Activated naive CD8-positive, alpha-beta T cell treated with anti-CD3 and anti-CD28 coated beads, Interleukin-2, amount 50 U/mL, for 16 hours (primary cell): ENCODE measurements at places on chromosomes 3 and 15.

DNA sequence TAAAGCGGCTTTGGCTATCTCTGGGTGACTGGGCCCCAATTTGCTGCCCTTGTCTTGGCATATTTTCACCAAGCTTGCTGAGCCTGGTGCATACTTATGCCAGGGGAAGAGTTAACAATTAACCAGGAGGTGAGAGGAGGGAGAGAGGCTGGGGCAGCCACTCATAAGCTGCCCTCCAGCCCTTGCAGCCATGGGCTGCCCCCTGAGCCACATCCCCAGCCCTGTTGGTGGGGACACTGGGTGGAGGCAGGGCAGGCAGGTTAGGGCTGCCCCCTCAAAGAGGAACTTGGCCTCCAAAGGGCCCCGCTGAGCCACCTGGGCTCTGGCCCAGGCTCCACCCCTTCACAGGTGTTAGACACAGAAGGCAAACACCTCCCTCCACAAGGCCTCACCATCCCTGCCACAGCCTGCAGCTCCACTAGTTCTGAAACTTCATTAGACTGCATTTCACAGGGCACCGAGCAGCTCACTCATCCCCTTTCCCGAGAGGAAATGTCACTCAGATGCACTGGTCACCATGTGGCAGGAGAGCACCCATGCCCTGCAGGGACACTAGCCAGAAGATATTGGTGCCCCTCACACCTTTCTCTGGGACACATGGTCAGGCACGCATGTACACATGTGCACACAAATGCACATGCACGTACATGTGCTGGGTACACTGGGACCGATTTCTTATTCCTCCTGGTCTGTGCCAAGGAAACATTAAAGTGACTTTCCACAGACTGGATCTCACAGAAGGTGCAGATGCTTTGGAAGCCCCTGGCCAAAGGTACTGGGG, 20.2 kb downstream of the AMOTL2 start:
- DNase-seq: no peak

DNA sequence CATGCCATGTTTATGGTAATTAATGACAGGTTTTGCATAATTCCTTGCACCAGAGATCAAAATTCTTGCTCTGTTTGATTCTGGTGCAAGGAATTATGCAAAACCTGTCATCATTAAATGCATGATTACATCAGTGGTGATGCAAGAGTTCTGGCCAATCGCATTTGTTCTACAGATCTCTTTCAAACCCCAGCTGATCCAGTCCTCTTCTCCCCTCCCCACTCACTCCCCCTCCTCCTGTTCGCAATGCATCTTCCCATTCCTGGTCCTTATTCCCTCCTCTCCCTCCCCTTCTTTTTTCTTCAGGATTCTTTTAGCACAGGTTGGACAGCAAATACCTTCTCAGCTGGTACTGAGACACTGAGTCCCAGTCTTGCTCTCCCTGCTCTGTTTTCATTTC, 82.1 kb downstream of the GABRB3 start:
- DNase-seq: no peak

- DNase-seq: no peak
Measured at GRCh38 chr3:70871909-70872656, 559.6 kb upstream of the MDFIC2 start.

DNA sequence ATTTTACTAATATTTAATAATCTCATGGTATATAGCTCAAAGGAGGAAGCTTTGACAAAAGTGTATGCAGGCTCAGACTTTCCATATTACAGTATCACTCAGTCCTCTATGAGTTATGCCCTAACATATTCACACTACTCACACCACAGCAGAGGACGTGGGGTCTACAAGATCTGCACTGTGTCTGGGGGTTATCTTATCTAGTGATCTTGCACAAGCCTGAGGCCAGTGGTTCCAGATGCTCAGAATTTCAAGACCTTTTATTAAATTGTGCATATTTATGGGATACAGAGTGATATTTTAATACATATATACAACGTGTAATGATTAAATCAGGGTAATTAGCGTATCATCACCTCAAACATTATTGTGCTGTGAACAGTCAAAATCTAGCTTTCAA, 933.1 kb downstream of the SQOR start:
- no peak for DNase-seq

DNA sequence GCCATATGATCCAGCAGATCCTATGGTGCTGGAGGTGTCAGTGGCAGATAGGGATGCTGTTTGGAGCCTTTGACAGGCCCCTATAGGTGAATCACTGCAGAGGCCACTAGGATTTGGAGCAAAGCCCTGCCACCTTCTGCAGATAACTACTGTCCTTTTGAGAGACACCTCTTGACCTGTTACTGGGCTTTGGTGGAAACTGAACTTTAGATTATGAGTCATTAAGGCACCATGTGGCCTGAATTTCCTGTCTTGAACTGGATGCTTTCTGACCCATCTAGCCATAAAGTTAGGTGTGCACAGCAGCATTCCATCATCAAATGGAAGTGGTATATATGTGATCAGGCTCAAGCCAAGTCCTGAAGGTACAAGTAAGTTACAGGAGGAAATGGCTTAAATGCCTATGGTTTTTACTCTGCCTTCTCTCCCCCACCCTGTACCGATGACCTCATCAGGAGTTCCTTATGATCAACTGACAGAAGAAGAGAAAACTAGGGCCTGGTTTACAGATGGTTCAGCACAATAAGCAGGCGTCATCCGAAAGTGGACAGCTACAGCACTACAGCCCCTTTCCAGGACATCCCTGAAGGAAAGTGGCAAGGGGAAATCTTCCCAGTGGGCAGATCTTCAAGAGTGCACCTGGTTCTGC, 565.6 kb upstream of the AGTR1 start:
- no peak for DNase-seq

GRCh38 chr3:192054881-192055280, 593.9 kb downstream of the PYDC2 start:
- DNase-seq: no peak

DNA sequence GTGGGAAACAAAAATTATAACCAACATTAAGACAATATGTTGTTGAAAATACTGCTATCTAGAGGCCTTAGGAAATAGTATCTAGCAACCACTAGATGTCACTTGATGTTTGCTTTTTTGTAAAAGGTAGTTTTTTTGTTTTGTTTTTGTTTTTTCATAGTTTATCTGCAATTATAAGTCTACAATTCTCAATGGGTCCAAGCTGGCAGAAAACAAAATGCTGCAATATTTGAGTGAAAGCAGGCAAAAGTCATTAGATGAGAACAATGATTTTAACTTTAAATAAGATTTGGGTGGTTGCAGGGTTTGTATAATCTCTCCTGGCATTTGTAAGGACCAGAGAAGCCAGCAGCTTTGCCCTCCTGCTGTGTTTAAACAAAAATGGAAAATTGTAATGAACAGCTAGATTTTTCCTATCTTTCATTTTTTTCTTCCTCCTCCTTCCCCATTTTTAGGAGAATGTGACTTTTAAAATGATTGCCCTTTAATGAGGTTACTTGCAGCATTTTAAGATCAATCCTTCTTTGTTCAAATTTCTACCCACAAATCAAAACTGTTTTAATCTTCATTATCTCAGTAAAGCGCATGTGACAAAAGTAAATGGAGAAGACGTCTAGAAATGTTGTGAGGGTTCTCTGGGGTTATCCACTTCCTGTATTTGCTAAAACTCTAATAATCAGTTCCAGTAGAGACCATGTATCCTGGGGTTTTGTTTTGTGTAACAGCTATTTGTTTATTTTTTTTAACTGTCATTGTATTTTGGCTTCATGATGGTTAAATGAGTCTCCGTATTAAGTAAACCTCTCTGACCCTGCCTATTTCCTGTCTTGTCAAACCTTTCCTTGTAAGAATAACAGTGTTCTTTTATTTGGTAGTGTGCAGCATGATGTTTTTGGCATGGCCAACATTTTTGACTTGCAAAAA, 27.3 kb downstream of the DUT start:
- no peak for DNase-seq

DNA sequence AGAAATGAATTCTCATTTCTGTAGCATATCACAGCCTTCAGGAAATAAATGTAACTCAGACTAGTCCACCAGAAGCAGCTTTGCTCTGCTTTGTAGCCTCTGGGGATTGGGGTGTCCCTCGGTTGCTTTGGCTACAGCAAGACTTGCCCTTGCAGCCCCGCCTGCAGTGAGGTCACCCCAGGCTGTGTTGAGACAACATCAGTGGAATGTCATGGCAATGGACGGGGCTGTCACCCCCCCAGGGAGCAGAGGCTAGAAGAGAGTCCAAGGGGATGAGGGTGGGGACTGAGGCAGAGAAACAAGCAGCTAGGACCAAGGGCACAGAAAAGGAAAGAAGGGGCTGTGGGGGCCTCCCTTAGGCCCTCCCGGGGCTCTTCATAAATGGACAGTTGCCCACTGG, 854 bp downstream of the CLEC3B start:
- no peak for DNase-seq

DNA sequence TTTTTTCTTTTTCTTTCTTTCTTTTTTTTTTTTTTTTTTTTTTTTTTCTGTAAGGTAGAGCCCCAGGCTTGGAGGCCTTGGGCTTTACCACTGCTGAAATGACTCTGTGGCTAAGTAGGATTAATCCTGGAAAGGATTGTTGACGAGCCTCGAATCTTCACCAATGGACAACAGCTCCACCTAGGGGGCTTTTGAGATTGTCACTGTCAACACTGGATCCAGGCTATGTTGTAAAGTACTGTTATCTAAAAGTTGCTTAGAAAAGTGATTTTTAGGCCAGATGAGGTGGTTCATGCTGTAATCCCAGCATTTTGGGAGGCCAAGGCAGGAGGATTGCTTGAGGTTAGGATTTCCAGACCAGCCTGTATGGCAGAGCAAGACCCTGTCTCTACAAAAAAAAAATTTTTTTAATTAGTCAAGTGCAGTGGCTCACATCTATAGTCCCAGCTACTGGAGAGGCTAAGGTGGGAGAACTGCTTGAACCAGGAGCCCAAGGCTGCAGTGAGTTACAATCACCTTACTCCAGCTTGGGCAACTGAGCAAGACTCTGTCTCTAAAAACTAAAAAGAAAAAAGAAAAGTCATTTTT, 41.6 kb downstream of the KLHL18 start:
- DNase-seq: no peak

DNA sequence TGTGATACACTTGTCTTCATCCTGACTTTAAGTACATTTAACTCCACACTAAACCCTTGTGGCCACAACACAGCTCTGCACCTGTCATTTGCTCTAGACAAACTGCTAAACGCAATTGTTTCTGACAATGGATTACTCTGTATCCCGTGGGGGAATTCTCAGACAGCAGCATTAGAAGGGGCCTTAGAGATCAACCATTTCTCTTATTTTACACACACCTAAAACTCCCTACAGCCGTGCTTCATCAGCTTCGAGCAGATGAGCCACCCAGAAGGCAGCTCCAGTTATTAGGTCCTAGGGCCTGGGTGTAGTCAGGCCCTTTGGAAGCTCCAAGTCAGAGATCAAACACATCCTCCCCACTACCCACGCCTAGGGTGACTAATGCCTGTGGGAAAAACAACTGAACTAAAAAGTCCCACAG, 1.3 kb upstream of the IL12A start:
- no peak for DNase-seq

DNA sequence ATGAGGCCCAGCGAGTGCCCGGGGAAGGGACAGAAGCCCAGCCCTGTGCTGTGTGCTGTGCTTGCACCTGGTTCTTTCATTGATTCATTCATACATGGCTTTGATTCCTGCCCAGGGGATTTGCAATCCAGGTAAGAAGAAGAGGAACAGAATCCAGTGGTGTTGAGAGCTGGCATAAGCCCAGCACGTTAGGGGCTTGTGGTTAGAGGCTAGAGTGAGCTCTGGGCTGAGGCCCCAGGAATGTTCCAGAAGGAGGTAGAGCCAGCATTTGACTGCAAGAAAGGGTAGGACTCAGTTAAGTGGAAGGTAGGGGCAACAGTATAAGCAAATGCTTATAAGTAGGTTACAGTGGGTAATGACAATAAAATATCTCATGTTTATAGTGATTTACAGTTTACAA, 2.3 kb downstream of the VWA5B2 start:
- DNase-seq: no peak

GRCh38 chr3:177754508-177754921, 557.2 kb upstream of the TBL1XR1 start:
- no peak for DNase-seq

DNA sequence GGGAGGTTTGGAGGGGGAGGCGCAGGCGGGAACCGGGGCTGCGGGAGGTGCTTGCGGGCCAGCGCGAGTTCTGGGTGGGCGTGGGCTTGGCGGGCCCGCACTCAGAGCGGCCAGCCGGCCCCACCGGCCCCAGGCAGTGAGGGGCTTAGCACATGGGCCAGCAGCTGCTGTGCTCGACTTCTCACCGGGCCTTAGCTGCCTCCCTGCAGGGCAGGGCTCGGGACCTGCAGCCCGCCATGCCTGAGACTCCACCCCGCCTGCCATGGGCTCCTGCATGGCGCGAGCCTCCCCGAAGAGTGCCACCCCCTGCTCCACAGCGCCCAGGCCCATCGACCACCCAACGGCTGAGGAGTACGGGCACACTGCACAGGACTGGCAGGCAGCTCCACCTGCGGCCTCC, 98.6 kb upstream of the IGF1R start:
- no peak for DNase-seq

DNA sequence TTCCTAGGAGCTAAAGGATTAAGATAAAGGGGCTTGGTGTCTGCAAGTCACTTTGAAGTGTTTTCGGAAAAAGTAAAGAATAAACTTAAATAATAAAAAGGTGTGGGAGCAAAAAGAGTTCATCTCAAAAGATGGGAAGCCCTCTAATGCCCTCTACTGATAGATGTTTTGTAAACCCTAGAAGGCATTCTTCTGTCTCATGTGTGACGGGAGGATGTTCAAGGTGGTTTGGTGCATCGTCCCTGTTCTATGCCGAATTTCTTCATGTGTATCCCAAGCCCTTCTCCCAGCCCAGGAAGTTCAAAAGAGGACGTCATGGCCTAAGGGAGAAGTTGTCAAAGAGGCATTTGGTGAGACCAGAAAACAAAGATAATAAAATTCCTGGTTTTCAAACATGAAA, 37.2 kb downstream of the CCK start:
- no peak for DNase-seq

GRCh38 chr3:152272771-152273242, 4.1 kb downstream of the MBNL1 start:
- DNase-seq: no peak
